Activated naive CD8-positive, alpha-beta T cell treated with anti-CD3 and anti-CD28 coated beads for 36 hours (primary cell): ENCODE measurements at places on chromosomes 3 and 15.

- DNase-seq = no peak
Measured at GRCh38 chr15:96421178-96421601, 90.7 kb downstream of the NR2F2 start.

- no peak for DNase-seq
Measured at GRCh38 chr3:86921971-86922680, 68.8 kb downstream of the VGLL3 start.

DNA sequence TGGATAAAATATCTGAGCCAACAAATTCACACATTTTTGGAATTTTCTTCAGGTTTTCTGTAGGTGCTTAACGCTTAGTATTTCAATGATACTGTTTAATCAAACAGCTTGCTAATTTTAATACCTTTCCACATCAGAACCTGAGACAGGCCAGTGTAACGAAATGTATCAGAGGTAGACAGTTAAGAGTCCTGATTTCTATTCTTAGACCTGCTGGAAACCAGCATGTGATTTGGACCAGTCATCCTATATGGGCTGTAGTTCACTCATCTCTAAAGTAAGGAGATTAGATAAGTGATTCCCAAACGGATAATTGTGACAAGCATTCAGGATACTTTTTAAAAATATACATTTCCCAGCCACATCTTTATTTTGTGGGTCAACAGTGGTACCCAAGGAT lies 18.4 kb downstream of the ARL6IP5 start:
- no peak for DNase-seq

GRCh38 chr15:61480863-61481262 lies 251.8 kb upstream of the RORA start:
- no peak for DNase-seq

GRCh38 chr3:99126316-99126715 lies 224.8 kb upstream of the DCBLD2 start:
- DNase-seq = no peak

- DNase-seq = no peak
Measured at GRCh38 chr3:35946854-35947515, 307.7 kb downstream of the ARPP21 start.
